ENCODE measurements at places on chromosomes 2 and 18.
A peak's percentile ranks its signal among the peaks of the same experiment; 100 is the strongest.

- DNase-seq: no peak
Observed at GRCh38 chr2:681312-681711, 4.1 kb upstream of the TMEM18 start.

GRCh38 chr2:152594792-152595191 is 122.5 kb downstream of the PRPF40A start:
- no peak for DNase-seq

DNA sequence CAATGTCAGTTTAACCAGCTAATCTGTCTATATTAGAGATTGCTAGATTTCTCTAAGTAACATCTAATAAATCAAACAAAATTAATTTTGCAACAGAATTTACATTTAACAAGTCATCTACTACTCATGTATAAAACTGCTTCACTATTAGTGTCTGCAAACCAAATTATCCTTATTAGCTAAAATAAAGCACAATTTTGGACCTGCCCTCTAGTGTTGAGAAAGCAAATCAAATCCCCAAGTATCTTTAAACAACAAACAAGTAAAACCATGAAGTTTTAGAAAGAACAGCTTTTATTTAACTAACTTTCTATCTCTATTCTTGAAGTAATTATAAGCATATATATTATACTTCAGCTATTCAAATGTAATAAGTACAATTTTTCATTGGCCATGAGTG is 113.1 kb upstream of the SP3 start:
- peak; percentile 28 for DNase-seq

DNA sequence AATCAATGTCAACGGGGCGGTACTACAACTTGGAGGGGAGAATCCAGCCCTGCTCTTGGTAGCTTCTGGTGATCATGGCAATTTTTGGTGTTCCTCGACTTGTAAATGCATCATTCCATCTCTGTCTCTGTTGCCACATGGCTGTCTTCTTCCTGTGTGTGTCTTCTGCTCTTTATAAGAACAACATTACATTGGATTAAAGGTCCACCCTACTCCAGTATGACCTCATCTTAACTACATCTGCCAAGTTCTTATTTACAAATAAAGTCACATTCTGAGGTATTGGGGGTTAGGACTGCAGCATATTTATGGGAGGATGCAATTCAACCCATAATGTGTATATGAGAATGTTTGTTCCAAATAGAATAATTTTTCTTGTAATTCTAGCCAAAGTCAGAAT is 28.8 kb upstream of the FIGN start:
- no peak for DNase-seq

- no peak for DNase-seq
Observed at GRCh38 chr2:172860336-172860707, 124.7 kb downstream of the RAPGEF4 start.

DNA sequence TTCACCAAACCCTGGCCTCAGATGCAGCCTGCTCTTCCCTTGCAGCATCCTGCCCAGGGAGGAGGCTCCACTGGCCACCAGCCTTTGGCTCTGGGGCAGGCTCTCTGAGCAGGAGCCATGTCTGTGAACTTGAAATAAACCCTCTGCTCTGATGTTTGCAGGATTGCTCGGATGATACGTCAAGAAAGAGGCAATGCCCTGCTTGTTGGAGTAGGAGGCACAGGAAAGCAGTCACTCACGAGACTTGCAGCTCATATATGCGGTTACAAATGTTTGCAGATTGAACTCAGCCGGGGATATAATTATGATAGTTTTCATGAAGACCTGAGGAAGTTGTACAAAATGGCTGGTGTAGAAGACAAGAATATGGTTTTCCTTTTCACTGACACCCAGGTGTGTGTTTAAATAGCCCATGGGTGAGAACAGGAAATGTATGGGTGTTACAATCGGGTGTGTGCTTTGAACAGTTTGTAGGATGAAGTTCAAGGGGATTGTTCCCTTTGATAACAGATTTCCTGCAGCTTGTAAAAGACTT is 177.9 kb downstream of the DNAH6 start:
- no peak for DNase-seq

- DNase-seq: peak; percentile 20
Observed at GRCh38 chr2:138029276-138029675, 65.0 kb downstream of the HNMT start.

- no peak for DNase-seq
Observed at GRCh38 chr2:118593257-118593656, 254.2 kb downstream of the EN1 start.

GRCh38 chr2:11128243-11128951 is 26.9 kb upstream of the SLC66A3 start:
- peak; percentile 57 for DNase-seq

DNA sequence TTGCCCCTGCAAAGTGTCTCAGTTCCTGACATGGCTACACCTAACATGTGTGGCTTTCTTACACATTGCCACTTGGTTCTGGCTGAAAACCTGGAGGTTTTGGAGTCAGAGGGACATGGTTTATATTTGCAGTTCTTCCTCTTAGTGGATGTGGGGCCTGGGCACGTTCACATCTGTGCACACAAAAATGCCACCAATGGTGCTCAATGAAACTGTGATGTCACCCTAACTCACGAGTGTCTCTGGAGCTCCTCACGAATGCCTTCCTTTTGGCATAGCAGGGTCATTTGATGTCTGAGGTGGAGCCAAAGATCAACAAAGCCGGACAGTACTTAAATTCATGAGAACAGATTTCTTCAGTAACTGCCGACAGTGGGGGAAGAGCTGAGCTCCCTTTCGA is 231.7 kb upstream of the HS6ST1 start:
- no peak for DNase-seq

GRCh38 chr2:150141226-150142001 is 346.1 kb downstream of the RND3 start:
- no peak for DNase-seq

GRCh38 chr2:54471221-54471711 is 15.1 kb downstream of the SPTBN1 start:
- DNase-seq: peak; percentile 61

DNA sequence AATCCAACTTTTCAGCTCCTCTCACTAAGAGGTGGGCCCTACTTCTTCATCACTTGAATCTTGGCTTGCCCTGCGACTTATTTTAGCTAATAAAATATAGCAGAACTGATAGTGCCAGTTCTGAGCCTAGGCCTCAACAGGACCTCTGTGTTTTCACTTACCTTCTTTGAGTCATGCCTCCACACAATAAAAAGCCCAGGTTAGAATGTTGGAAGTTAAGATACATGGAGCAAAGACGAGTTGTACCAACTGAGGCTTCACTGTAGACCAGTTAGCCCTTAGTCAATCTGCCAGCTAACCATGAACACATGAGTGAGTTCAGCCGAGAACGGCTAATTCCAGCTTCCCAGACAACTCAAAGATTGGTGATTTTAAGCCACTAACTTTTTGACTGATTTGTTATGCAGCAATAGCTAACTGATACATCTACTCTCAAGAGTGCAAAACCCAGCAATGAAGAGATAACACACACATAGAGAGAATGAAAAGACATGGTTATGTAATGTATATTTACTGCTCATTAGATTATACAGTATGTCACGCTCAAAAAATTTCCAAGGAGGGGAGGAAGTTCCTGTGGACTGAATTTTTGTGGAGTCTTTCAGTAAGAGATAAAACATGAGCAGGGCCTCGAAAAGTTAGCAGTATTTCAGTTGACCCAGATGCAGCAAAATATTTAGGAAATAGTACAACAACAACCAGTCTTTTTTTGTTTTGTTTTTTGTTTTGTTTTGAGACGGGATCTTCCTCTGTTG is 181.1 kb downstream of the MYCN start:
- DNase-seq: no peak

GRCh38 chr2:166957686-166958085 is 69.4 kb downstream of the XIRP2 start:
- DNase-seq: no peak

DNA sequence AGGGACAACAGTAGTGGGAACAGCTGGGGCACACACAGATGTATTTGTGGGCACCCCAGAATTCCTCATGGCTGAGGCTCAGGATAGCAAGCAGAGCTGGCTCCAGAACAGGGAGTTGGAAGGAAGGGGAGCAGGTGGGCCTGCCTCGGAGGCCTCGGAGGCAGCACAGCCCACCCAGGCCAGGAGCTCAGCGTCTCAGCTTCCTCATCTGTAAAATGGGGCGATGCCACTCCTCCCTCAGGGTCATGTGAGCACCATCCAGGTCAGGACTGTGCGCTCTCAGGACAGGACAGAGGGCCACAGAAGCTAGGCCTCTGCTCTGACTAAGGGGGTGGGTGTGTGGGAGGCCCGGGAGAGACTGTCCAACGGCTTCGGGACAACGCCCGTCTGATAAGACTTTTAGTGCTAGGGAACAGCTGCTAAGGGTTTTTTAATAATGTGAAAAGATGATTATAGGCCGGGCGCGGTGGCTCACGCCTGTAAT is 106.2 kb downstream of the HDAC4 start:
- DNase-seq: no peak

- no peak for DNase-seq
Observed at GRCh38 chr18:62611453-62612288, 88.8 kb downstream of the ZCCHC2 start.

DNA sequence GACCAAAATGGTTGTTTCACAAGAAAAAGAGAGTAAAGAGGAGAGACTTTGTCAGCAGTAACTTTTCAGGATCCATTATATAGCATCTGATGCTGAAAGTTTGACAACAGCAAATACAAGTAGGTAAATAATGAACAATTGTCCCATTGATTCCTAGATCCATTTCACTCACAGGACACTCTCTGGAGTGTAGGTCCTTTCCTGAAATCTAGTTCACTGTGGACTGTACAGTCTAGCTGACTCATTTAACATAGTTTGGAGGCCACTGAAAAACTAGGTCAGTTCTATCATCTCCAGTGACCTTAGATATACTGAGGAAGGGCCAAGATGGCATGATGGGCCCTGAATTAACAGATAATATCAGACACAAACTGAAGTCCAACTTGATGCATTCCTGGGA is 19.3 kb upstream of the NEB start:
- no peak for DNase-seq

DNA sequence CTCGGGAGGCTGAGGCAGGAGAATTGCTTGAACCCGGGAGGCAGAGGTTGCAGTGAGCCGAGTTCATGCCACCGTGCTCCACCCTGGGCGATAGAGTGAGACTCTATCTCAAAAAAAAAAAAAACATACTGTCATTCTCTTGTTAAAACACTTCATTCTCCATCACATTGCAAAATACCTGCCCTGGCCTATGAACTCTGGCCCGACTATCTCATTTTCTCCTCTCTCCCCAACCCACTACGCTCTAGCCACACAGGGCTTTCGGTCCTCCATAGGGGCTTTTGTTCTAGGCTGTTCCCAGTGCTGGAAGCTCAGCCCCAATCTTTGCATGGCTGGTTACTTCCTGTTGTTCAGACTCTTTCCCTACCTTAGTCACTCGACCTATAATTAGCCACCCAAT is 10.3 kb downstream of the CEP76 start:
- DNase-seq: no peak

GRCh38 chr2:195443926-195444325 is 213.1 kb upstream of the SLC39A10 start:
- no peak for DNase-seq

- DNase-seq: no peak
Observed at GRCh38 chr2:32489061-32489460, 132.2 kb downstream of the BIRC6 start.

GRCh38 chr18:74597034-74597661 is 522 bp upstream of the ZNF407 start:
- DNase-seq: peak; percentile 82

DNA sequence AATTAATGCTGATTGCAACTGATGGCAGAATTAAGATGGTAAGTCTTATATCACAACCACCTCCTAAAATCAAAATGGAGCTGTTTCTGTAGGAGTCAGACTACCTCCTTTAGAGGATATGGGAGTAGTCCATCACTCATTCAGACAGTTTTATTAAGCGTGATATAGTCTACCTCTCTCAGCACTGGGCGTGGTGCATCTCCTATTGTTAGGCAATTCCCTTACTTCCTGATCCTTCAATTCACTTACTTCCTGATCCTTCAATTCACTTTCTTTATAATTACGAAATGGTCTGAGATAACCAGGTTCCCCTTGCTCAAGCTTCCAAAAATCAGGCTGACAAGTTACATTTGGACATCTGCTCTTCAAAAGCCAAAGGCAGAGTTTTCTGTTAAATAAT is 31.9 kb downstream of the ATP8B1 start:
- no peak for DNase-seq

GRCh38 chr2:177905640-177906039 is 166.9 kb downstream of the PDE11A start:
- no peak for DNase-seq

DNA sequence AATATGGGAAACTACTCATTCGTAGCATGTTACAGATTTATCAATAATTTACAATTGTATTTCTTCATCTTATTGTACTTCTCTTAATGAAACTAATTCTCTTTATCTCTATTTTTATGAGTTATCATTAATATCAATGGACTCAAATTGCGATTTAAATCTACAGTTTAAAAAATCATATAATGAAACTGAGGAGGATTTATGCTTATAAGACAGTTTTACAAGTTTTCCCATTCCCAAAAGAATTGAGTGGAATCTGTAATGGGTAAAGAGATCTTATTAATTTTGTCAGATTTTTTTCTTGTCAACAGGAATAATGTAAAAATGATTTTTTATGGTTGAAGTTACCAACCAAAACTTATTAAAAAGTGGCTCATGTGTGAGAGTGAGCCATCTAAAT is 468.0 kb downstream of the METTL4 start:
- DNase-seq: no peak

- DNase-seq: no peak
Observed at GRCh38 chr2:232817756-232818155, 41.4 kb upstream of the KCNJ13 start.

DNA sequence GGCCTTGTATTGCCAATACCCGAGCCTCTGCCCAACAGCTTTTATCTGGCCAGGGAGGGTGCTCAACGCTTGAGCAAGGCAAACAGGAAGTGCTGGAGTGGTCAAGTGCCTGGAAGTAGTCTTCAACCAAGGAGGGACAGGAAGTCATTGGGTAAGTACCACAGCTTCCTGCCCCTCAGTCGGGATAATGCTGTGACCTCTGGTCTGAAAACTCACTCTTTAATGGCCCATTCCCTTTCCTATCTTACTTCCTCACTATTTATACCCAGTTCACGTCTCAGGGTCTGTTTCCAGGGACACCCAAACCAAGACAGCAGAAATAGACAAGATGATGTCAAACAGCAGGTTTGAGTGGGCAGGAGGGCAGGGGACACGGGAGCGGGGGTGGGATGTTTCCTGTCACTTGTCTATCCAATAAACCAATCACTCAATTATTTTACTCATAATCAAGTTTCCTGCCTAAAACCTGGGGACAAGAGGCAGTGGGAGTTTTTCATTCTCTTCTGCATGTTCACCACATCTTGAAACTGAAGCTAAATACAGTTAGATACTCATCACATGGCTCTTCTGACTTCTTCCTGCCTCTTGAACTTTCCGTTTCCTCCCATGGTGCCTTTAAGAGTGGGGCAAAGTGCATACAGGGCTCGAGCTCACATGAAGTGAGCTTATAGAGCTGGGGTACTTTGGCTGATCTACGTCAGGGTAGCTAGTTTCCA is 68.9 kb upstream of the CAB39 start:
- no peak for DNase-seq

DNA sequence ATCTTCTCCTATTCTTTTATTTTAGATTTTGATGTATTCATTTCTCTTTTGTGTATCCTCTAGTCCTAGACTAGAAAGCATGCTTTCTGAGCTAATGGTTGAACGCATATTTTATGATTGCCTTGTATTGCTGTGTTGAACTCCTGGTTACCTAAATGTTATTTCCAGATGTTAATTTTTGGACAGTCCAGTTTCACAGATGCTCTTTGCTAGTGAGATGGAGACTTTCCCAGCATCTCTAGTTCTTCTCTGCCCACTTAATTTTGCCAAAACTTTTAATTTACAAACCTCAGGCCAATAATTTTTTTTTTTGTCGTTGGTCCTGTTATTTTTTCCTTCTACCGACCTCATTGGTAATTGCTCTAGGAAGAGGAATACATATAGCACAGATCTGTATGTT is 153.2 kb downstream of the HAUS1 start:
- DNase-seq: no peak

Measured in foreskin fibroblast (primary cell).